ENCODE measurements at places on chromosomes 4 and X. TPM values are rescaled to one million over a fixed set of nuclear protein-coding genes. Genes with fewer than 3 reads are reported as not detected.

DNA sequence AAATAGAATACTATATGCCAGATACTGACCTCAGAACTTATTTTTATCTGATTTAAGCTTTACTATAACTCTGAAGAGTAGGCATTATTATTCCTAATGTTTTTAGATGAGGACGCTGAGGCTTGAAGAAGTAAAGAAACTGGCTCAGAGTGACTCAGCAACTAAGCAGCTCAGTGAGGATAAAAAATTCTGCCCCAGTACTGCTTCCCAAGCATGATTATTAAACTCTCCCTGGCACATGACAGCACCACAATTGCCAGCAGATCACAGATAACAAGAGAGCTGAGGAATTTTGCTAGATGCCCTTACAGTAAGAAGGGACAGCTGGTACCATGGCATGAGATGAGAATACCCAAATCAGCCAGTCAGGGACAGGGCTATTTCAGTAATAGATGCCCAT is 219.4 kb downstream of the NKX6-1 start:
- DNase-seq, result no peak

DNA sequence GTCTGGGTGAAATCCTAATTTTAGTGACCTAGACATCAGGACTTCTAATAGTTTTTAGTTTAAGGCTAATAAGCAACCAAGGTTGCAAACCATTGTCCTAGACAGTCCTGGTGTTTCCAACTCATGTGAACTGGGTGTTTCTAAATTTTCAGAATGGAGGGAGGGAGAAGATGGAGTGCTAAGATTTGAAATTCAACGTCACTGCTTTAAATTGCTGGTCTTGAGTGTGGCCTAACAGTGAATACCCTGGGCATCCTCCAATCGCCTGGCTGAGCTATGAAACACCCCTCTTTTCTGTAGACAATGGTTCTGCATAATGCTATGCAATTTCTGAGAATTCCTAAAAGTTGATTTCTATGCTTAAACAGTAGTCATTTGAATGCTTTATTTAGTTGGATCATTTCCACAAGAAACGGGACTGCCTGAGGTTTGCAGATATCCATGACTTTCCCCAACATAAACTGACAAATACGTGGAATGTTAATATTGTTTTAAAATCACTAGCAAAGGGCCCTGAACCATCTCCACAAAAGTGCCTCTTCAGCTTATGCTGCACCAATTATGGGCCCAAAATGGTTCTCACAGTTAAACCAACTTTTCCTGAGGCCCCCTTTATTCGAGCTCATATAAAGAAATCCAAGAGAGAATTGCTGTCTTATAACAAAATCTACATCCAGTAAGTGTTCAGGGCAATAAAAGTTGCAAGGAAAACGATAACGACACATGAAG is 1.1 kb downstream of the FBXL5 start:
- no peak for DNase-seq

DNA sequence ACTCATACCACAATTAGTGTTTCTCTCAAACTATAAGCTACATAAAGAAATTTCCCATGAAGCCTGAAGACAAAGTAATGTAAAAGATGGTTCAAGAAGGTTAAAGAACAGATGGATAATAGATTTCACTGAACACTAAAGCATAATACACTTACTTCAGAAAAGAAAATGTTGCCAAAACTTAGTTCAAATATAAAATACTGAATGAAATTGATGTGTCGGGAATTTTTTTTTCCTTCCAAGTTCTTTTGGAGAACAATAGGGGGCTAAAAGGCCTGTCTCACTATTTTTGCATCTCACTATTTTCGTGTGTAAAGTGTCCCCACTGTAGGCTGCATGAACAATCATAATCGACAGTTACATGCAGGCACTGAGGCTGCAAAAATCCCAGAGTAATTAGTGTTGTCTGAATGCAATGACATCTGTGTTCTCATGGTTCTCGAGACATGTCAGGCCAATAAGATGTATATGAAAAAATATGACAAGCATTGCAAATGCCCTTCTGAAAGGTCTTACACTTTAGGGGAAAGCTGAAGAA is 11.9 kb upstream of the MAB21L2 start:
- no peak for DNase-seq

GRCh38 chr4:37008199-37008598 is 236.3 kb upstream of the NWD2 start:
- DNase-seq, result no peak

DNA sequence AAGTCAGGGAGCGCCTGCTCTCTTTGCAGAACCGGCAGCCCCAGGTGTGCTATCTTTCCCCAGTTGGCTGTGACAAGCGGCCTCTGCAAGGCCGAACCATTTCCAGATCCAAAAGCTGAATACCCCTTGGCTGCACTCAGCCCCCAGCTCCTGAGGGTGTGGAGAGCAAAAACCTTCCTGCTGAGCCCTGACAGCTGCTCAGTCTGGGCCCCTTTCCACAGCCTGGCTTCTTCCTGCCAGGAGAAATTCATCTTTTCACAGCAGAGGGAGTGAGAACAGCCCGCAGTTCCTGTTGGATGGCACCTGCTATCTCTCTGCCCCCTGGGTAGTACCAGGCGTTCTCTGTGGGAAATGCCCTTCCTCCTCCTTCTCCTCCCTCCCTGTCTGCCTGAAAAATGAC is 78.4 kb downstream of the DRD5 start:
- DNase-seq, result no peak

DNA sequence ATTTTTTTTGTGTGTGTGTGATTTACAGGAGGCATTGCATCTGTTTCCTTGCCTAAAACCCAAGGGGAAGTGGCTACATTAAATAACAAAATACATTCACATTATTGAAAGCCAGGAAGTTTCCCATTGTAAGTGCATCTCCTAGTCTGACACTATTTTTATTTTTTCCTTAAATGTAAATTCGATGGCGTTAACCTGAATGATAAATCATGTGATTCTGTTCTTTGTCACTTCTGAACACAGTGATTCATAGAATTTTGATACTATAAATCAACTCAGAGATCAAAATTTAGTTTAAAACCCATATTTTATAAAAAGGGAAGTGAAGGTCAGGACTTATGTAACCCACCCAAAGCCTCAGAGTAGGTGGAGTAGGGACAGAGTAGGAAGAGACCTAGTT is 258.1 kb downstream of the GABRG1 start:
- no peak for DNase-seq

- no peak for DNase-seq
These were observed 79.3 kb downstream of the RBPJ start for GRCh38 chr4:26400132-26400531.

DNA sequence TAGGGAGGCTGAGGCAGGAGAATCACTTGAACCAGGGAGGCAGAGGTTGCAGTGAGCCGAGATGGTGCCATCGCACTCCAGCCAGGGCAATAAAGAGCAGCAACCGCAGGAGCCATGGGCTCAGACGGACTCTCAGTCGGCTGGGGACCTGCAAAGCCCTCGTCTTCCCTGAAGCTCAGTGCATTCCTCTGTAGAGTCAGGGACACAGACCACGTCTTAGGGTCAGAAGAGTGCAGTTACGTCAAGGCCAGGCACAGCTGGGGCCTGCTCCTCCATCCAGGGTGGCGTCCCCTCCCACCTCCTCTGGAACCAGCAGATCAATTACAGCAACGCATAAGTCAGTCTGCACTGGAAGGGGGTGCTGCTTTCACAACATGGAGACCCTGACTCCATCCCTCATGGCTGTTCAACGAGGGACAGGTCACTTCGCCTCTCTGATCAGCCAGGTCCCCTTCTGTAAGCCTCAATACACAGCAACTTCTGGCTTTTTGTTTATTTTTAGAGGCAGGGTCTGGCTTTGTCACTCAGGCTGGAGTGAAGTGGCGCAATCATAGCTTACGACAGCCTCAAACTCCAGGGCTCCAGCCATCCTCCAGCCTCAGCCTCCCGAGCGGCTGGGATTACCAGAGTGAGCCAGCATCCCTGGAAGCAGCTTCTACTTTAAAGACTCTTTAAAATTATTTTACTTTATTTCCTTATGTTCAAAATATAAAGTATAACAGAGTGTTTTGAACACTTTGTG is 76.4 kb downstream of the ZFYVE28 start:
- DNase-seq, result peak; percentile 70

DNA sequence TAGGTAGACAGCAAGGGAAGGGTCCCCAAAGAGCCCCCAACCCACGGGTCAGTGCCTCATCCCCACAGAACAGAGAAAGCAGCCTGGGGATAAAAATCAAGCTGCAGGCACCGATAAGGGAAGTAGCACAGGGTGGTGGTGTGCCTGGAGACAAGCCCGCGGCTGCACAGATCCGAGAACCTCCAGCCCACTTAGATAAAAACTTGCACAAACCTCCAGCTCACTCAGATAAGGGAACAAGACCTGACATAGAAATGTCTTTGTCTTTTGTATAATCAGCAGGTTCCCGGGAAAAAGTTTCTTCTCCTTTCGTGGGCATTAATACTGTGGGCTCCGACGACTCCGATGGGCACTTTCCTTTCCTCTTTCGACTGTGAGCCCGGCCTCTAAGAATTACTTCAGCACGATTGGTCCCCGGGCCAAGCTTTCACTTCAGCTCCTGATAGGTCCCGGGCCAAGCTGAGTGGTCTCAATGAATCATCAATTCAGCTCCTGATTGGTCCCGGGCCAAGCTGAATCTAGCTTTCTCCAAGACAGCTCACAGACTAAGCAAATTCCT is 32.4 kb downstream of the PRDX4 start:
- no peak for DNase-seq

DNA sequence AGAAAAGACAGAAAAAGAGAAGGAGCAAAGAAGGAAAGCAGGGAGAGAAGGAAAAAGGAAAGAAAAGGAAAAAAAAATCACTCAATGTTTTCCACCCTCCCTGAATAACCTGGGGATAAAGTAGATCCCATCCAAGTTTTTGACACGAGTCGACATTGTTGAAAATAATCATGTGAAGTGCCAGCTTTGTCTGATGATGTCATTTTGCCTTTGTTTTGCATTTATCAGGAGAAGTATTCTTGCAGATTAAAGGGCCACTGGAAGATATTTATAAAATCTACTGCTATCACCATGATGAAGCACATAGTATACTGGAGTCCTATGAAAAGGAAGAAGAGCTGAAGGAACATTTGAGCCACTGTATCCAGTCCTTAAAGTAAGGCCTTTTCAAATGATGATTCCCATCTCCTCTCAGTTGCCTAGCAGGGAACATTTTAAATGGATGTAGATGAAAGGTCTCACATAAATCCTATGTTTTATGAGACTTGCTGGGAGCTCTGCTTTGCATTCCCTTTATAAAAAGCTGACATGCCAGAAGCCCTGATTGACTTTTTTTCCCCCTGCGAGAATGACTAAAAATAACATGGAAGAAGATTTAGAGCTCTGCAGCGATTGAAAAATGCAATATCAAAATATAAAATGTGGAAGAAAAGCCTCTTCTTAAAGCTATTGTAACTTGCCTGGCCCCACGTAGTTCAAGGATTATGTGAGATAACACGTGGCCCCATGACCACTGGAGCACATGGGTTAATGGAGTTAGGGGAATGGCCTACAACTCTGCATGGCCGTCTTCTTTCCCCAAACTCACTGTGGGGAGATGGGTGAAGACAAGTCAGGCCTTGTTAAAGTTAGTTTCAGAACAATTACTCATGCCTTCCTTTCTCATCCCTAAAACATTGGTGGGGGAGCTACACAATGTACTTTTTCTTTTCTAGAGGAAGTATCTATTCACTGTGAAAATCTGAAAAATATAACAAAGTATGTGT is 77.5 kb downstream of the INTS12 start:
- DNase-seq, result no peak

- no peak for DNase-seq
These were observed 18.0 kb downstream of the RUFY3 start for GRCh38 chr4:70739496-70740337.

DNA sequence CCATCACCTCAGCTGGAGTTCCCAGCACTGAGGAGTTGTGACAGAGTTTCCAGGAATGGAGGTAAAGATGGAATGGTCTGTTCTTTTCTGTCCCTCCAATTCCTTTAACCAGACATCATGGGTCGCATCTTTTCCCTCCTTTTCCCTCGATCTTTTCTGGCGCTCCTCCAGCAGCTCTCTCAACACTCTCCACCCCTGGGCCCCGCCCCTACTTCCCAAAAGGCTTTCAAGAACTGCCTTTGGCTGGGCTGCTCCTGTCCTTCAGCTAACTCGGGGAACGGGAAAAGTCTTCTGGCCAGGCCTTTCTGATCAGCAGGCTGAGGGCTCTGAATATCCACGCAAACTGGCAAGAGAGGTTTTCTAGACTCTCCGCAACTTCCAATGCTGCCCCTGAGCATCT is 34.0 kb downstream of the UTP14A start:
- DNase-seq, result no peak

GRCh38 chr4:44186850-44187246 is 261.8 kb downstream of the KCTD8 start:
- DNase-seq, result no peak

GRCh38 chr4:165208741-165209388 is 1.5 kb downstream of the KLHL2 start:
- no peak for DNase-seq

- no peak for DNase-seq
These were observed 73.9 kb upstream of the MAP9 start for GRCh38 chr4:155450676-155451075.

DNA sequence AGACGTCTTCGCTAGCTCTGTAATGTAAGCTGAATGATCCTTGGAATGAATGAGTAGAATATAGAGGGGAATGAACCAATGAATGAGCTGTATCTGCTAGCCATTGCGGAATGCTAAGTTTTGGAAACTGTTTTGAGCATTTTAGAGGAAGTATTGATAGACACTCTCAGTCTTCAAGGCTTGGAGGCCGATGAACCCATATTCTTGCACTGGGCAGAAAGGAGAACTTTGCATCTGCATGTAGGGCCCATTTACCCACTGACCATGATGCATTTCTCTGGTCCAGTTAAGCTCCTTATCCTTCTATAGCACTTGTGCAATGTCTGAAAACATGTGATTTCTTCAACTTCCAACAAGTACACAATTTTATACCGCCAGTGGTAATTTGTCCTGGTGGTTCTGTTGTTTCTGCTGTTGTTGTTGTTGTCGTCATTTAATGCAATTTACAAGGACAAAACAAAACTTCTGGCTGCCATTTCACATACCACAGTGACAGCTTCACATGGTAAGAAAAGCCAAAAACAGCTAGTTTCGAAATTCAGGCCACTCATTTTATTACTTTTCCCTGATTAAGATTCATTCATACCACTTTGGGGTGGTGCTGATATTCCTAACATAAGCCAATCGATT is 85.0 kb upstream of the MTM1 start:
- no peak for DNase-seq

- DNase-seq, result no peak
These were observed 23.8 kb downstream of the DDIT4L start for GRCh38 chr4:100166297-100167039.

- DNase-seq, result no peak
These were observed 55.0 kb downstream of the PSAPL1 start for GRCh38 chr4:7379719-7380118.

- DNase-seq, result no peak
These were observed 65.9 kb downstream of the FAT1 start for GRCh38 chr4:186657764-186658163.

The SPRY1 gene
- total RNA-seq, result 51.7 TPM

The SYNPO2 gene
- total RNA-seq, result 4.1 TPM

The KIF4A gene
- total RNA-seq, result 5.9 TPM

The TLR8 gene
- not detected for total RNA-seq

The CYSLTR1 gene
- total RNA-seq, result not detected

The MAGEA4 gene
- not detected for total RNA-seq

The SLITRK2 gene
- total RNA-seq, result not detected

The DGKQ gene
- total RNA-seq, result 17.9 TPM

The SHROOM2 gene
- total RNA-seq, result 8.2 TPM

The BMPR1B gene
- total RNA-seq, result 2.4 TPM

The UBA1 gene
- 347 TPM for total RNA-seq

The MAGEA8 gene
- not detected for total RNA-seq

The FRG2 gene
- not detected for total RNA-seq

Data from osteocyte (in vitro differentiated cells).